ENCODE measurements at places on chromosomes 12 and 14.
A peak's percentile ranks its signal among the peaks of the same experiment; 100 is the strongest.

DNA sequence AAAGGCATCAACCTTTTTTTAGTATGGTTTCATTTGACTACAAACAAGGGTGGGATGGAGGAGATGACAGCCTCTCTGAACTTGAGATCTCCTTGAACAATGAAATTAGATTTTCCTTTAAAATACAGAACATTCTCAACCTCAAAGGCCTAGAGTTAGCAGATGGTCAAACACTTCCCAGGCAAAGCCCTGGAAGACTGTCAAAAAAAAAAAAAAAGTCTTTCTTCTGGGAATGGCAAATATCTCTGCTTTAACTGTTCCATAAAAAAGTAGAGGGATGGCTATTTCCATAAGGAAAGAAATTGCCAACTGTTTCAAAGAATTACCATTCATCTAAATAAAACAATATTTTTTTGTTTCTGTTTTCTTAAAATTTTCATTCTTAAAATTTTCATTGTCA, 870.8 kb downstream of the GALC start:
- no peak for DNase-seq

DNA sequence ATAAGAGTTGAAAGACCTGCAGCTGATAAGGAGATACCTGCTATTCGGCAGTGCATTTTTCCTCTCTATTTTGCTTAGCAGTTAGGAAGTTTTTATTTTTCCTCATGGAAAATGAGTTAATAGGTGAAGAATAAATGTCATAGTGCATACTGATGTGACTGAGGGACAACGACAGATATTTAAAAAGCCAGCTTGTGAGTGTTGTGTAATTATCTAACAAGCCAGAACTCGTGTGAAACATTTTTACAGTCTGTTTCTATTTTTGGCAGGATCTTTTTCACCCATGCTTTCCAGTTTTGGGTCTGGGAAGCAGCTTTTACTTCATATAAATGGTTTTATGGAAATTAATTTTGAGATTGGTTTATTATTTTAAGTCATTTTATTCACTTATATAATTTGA, 2.9 kb downstream of the FBXO34 start:
- no peak for DNase-seq

DNA sequence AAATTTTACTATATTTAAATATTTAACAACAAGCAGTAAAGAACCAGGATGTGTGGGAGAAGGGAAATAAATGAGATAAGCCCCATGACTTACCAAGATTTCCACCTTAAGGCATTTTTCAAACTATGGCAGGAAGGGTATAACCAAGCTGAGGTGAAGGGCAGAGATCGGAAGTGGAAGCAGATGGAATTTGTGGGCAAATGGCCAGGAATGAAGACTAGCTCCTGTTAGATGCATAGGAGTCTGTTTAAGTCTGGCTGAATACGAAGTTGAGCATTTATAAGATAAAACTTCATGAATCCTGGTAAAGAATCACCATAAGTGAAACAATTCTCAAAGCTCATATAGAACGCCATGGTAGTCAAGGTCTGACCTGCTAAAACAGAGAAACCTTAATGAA, 163.5 kb downstream of the DIO2 start:
- DNase-seq, result no peak

DNA sequence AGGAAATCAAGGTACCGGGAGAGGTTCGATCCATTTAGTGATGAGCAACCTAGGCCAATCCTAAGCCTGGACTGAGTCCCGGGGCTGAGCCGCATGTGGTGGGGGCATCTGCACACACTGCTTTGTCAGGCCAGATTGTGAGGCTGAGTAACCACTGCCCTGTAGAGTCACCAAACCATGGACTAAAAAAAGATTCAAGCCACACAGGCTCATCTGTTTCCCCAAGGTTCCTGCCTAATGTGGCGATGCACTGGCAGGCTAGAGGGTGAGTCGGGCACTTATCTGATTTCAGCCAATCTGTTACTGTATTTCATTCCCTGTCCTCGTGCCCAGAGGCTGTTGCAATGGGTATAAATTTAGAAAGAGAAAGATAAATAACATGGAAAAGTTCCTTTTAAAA, 140.8 kb downstream of the TTC7B start:
- DNase-seq, result no peak

GRCh38 chr14:49972823-49973222, 79.9 kb downstream of the ARF6 start:
- DNase-seq, result no peak

DNA sequence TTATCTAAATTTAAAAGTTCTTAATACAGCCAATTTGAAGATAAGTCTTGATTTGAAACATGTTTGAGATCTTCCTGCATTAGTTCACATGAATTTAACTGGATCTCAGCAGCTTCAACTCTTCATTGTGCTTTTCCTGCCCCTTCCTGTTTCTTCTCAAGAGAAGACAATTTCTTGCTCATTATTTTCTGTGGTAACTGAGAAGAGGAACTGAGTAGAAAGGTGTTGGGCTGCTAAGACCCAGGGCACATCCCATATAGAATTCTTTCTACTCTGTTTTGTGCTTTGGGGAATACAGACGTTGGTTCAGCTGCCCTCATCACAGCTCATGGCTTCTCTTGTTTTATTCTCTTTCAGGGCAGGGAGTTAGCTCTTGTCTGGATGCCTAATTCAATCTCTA, 110.2 kb downstream of the SNAPC1 start:
- peak; percentile 60 for DNase-seq

DNA sequence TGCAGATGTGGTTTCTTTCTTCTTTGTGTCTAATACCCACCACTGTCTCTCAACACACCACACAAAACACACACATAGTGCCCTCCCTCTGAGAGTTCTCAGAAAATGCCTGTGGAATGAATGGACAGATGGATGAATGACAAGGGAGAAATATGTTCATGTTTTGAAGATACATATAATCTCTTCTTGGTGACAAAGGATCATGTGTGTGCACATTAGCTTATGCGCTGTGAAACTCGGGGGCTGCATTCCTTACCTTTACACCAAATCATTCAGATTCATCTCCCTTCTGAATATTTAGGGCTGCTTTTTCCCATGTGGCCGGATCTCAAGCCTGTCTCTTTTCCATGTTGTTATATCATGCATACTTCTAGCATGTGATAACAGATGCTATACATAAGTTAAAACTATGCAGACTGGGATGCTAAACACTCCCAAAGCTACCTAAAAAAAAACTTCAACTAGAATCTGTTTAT, 111.4 kb downstream of the EPS8 start:
- DNase-seq, result no peak

DNA sequence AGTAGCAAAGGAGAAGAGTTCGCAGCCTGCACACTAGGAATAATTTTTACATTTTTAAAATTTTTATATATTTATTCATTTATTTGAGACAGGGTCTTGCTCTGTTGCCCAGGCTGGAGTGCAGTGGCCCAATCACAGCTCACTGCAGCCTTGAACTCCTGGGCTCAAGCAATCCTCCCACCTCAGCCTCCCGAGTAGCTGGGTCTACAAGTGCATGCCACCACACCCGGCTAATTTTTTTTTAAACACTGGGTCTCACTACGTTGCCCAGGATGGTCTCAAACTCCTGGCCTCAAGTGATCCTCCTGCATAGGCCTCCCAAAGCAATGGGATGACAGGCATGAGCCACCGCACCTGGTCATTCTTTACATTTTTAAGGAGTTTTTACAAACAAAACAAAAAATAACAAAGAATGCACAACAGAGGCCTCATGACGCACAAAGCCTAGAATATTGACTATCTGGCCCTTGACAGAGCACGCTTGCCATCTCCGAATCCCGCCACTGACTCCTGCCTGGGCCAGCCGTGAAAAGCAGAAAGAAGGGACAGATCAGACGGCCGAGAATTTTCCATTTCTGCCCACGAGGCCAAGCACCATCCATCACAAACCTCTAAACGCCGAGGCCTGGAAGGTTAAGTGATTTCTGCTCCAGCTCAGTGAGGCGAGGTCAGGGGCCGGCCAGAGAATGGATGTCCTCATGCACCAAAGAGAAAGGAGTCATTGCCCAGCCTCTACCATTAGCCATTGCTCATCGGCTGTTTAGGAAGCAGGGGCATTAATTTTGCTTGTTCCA, 120.0 kb downstream of the SCARB1 start:
- no peak for DNase-seq

GRCh38 chr12:81245907-81246570, 168.2 kb downstream of the ACSS3 start:
- no peak for DNase-seq
